ENCODE measurements at places on chromosomes 7 and 10. TPM values are rescaled to one million over a fixed set of nuclear protein-coding genes. Genes with fewer than 3 reads are reported as not detected.

The GTPBP4 gene
- 46.0 TPM for total RNA-seq

The CD36 gene
- total RNA-seq, result 4.3 TPM

The TSPAN33 gene
- 1.0 TPM for total RNA-seq

The RET gene
- not detected for total RNA-seq

The BEND7 gene
- total RNA-seq, result not detected

The UCMA gene
- total RNA-seq, result not detected

DNA sequence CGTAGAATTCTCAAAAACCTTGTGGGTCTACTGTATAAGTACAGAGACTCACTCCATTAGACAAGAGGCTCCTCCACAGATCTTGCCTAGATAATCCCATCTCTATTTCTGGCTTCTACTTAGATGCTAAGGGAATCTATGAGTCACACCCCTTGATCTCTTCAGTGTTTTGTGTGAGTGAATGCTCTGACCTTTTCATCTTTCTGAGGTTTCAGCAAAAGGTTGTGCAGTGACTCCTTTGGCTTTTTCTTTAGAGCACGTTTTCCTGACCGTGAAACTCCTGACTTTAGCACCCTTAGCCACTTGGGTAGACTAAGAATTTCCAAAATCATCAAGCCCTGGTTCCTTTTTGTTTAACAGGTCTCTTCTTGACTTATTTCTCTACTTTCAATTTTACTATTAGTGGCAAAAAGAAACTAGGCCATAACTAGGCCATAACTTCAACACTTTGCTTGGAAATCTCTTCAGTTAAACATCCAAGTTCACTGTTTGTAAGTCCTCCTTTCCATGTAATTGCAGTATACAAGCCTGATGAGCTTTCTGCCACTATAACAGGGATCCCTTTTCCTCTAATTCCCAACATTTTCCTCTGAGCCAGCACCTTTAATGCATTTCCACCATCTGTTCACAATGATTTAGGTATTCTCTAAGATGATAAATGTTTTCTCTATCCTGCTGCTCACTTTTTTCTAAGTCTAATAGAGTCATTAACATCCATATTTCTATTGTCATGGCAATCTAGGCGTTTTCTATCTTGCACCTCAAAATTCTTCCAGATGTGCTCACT is 19.4 kb downstream of the COPG2 start:
- no peaks in the 10 kb centered on the region for H3K27me3 ChIP-seq
- H3K27ac ChIP-seq, result no peak overlapping the region
- no peaks in the 10 kb centered on the region for H3K36me3 ChIP-seq
- no peaks in the 10 kb centered on the region for H3K4me1 ChIP-seq
- no peak overlapping the region for H3K4me3 ChIP-seq

GRCh38 chr10:60429084-60429849 is 39.6 kb upstream of the ANK3 start:
- H3K27me3 ChIP-seq, result no peaks in the 10 kb centered on the region
- H3K36me3 ChIP-seq, result no peaks in the 10 kb centered on the region
- no peak overlapping the region for H3K4me3 ChIP-seq
- DNase-seq, result no peak

DNA sequence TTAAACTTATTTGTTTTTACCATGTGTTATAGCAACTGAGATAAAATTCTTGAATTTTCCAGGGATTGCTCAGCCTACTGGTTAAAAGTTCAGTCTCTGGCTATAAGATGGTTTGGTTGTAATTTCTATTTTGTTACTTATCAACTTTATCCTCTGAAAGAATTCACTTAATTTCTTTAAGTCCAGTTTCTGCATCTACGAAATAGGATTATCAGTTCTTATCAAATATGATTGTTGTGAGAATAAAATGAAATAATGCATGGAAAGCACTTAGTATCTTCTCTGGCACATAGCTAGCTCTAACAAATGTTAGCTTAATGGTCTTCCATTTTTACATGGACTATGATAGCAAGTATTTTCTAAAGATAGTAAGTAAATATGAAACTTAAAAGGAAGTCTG is 53.3 kb downstream of the SEMA3D start:
- H3K4me1 ChIP-seq, result no peaks in the 10 kb centered on the region
- H3K4me3 ChIP-seq, result no peak overlapping the region

DNA sequence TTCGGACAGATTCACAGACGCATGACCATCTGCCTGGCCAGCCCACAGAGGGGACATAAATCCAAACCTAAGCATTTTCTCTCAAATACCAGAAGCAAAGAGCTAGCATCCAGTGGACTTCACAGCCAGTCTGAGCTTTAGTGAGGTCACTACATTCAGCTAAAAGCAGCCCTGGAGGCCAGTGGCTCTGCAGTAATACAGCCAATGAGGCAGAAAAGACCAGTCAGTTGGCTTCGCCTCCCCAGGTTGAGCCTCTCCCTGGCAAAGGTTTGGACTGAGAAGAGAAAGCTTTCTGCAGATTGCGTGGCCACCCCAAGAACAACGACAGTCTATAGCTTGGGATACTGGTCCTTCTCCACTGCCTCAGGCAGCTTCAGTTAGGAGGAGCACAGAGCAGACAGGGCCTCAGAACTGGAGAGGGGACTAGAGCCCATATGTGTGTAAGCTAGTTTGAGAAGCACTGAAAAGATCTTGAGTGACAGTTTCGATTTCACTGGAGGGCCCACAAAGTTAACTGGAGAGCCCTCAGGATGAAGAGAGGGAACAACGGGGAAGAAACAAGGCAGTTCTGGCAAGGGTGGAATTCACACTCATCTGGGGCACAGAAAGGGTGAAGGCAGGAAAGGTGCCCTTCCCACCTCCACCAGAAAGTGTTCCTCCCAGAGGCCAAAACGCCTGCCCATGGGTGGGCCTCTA is 3.8 kb downstream of the WDR91 start:
- no peak overlapping the region for H3K4me3 ChIP-seq
- no peak for DNase-seq
- no peaks in the 10 kb centered on the region for H3K27me3 ChIP-seq
- peaks cover 6% of the 10 kb centered on the region for H3K36me3 ChIP-seq

- DNase-seq, result no peak
- no peaks in the 10 kb centered on the region for H3K4me1 ChIP-seq
- no peaks in the 10 kb centered on the region for H3K27me3 ChIP-seq
- peaks cover 93% of the 10 kb centered on the region for H3K36me3 ChIP-seq
These were observed 95.9 kb downstream of the TRRAP start for GRCh38 chr7:98974205-98974604.

DNA sequence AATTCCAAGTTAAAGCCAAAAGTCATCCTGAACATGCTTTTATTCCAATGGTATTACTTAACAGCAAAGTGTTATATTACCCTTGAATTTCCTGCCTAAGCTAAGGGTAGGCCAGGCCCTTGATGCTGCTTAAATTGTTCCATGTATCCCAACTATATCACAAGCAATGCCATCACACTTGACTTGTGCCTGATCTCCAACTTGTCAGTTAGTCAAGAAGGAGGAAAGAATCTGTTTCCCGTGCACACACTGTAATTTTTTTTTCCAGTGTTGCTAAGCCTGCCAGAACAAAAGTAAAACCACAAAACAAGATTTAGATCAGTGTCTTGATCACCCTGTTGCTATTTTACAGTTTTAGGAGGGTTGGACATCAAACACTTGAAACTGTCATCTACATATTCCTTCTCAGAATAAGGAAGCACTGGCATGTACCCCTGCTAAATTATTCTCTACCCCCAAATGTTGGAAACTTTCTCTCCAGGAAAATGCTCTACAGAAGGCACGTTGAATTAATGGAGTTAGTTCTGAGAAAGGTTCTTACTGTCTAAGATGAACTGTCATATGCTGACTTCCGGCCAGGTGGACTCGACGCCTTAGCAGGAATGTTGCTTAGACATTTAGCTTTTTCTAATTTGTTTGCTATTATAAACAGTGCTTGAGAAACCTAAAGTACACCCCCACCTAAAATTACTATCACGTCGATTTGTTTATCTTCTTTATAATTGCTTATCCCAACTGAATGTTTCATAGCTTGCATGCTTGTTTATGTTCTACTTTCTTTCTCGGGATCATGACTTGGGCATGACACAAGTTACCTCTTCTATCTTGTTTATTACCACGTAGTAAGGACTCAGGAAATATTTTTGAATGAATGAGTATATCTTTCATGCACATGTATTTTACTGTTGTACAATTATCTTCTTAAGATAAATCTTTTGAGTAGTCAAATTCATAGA is 105.5 kb upstream of the ZNF438 start:
- H3K27me3 ChIP-seq, result no peaks in the 10 kb centered on the region
- H3K27ac ChIP-seq, result no peak overlapping the region
- no peak for DNase-seq
- H3K4me1 ChIP-seq, result peaks cover 37% of the 10 kb centered on the region
- H3K4me3 ChIP-seq, result no peak overlapping the region

DNA sequence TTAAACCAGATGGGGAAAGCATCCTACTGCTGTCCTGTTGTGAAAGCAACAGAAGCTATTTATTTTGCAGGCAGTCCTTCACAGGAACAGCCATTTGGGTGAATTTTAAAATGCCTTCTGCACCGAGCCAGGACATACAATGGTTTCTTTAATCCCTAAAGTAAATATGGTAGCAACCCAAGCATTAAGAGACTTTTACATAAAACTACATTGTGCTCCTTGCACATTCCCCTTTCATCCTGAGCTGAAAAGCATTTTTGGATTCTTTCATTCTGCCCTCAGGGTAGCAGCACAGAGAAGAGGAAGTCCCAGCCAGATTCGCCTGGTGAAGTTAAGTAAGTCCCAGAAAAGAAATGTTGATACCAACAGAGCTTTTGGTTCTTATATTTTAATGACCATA is 84.0 kb upstream of the FAM3C start:
- H3K27ac ChIP-seq, result no peak overlapping the region
- no peaks in the 10 kb centered on the region for H3K4me1 ChIP-seq
- H3K4me3 ChIP-seq, result no peak overlapping the region
- DNase-seq, result no peak
- no peaks in the 10 kb centered on the region for H3K27me3 ChIP-seq

- no peaks in the 10 kb centered on the region for H3K27me3 ChIP-seq
- H3K4me3 ChIP-seq, result no peak overlapping the region
- H3K4me1 ChIP-seq, result no peaks in the 10 kb centered on the region
- H3K36me3 ChIP-seq, result no peaks in the 10 kb centered on the region
These were observed 99.6 kb upstream of the PAX2 start for GRCh38 chr10:100645613-100646392.

- no peak for DNase-seq
- peaks cover 6% of the 10 kb centered on the region for H3K27me3 ChIP-seq
- H3K27ac ChIP-seq, result no peak overlapping the region
- no peaks in the 10 kb centered on the region for H3K36me3 ChIP-seq
These were observed 7.5 kb upstream of the FAM131B start for GRCh38 chr7:143369678-143370651.

DNA sequence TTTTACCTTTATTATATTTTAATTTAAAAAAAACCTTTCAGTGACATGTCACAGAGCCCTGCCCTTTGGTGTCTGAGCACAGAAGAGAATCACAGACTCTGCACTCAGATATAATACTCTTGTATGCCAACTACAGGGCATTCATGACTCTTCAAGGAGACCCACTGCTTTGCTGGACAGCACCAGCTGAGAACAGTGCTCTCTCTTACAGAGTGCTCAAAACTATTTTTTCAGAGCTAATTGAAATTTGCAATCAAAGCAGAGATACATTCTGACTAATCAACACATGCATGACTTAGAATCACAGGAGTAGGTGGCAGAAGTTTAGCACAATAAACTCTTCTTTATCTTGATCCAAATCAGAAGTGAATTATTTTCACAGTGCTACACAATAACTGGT is 99.1 kb downstream of the OSBPL3 start:
- no peak overlapping the region for H3K27ac ChIP-seq
- H3K27me3 ChIP-seq, result no peaks in the 10 kb centered on the region
- H3K4me3 ChIP-seq, result no peak overlapping the region

- no peak overlapping the region for H3K27ac ChIP-seq
- no peak for DNase-seq
- H3K27me3 ChIP-seq, result no peaks in the 10 kb centered on the region
- no peak overlapping the region for H3K4me3 ChIP-seq
- no peaks in the 10 kb centered on the region for H3K4me1 ChIP-seq
These were observed 153.3 kb downstream of the AVL9 start for GRCh38 chr7:32648408-32649156.

- no peak for DNase-seq
- no peak overlapping the region for H3K4me3 ChIP-seq
- H3K27me3 ChIP-seq, result no peaks in the 10 kb centered on the region
- H3K4me1 ChIP-seq, result no peaks in the 10 kb centered on the region
- H3K27ac ChIP-seq, result no peak overlapping the region
These were observed 121.5 kb downstream of the TYW1B start for GRCh38 chr7:72706521-72706920.

DNA sequence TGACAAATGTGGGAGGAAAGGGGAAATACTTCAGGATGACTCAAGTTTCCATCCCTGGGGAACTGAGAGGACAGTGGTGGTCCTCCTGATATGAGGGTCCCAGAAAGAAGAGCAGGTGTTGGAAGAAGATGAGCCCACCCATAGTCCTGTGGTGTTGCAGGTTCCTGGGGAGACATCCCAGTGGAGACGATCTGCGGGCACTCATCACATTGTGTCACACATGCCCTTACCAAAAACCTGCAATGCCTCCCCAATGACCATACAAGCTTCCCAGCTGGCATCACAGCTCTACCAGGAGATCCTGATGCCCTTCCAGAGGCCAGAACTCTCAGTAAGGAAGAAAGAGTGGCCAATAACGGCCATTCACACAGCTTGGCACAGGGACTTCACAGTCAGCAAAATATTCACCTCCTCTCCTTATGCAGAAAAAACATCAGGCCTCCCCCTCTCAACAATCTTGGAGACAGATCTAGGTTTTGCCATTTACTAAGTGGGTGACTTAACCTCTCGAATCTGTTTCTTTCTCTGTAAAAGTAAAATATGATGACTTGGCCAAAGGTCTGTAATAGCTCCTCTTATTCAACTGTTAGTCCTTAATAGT is 9.0 kb downstream of the PUS7 start:
- H3K27ac ChIP-seq, result no peak overlapping the region
- H3K4me3 ChIP-seq, result no peak overlapping the region
- H3K36me3 ChIP-seq, result no peaks in the 10 kb centered on the region
- no peaks in the 10 kb centered on the region for H3K27me3 ChIP-seq
- DNase-seq, result no peak
- H3K4me1 ChIP-seq, result no peaks in the 10 kb centered on the region

DNA sequence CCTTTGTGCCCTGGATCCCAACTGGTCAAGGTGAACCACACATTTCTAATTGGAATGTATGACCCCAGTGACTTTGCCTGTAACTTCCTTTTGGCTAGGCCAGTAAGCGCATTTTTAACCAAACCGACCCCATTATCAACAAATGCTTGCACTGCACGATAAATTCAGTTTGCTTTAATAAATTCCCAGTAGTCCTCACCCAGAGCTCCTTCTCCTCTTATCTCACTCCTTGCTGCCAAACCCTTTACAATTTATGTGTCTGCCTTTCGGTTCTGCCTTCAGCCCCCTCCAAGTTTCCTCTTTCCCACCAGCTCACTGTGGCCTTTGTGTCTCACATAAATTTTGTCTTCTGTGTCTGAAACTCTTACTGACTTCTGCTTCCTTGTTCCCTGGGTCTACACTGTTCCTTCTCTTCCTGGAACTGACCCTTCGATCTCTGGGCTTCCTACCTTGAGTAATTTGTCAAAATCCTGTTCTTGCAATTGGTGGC is 59.0 kb downstream of the TBXAS1 start:
- no peaks in the 10 kb centered on the region for H3K36me3 ChIP-seq
- DNase-seq, result no peak
- no peaks in the 10 kb centered on the region for H3K27me3 ChIP-seq
- no peak overlapping the region for H3K27ac ChIP-seq
- no peak overlapping the region for H3K4me3 ChIP-seq
